ENCODE measurements at places on chromosomes 6 and 20. TPM values are rescaled to one million over a fixed set of nuclear protein-coding genes. Genes with fewer than 3 reads are reported as not detected.

DNA sequence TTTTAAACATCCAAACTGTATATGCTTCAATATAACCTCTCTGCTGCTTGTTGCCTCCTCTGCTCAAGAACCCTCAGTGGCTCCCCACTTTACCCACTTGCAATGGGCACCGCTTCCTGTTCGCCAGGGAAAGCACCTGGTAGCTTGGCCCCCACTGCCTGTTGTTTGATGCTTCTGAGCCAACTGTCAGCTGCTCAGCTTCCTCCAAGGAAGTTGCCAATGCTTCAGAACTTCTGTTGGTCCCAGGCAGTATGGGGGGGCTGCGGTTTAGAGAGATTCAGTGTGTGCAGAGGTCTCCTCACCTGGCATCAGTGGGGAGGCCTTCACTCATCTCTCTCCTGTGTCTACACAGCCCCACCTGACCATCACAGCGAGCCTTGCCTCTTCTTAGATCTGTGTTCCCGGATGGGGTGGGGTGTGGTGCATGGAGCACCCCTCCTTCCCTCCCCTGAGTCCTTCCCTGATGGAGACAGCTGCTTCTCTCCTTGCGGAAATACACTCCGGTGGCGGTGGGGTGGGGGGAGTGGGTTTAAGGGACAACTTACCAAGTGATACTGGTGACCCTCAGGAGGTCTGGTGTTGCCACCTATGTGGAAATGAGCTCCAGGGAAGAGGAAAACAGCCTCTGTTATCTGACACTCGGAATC lies 308.1 kb downstream of the CDH26 start:
- DNase-seq, result no peak

NOX3 gene
- total RNA-seq, result not detected

NKX2-2 gene
- total RNA-seq, result not detected

RNF144B gene
- total RNA-seq, result 2.1 TPM

- DNase-seq, result peak; percentile 43
Observed at GRCh38 chr20:37192137-37192854, 12.9 kb upstream of the MROH8 start.

DNA sequence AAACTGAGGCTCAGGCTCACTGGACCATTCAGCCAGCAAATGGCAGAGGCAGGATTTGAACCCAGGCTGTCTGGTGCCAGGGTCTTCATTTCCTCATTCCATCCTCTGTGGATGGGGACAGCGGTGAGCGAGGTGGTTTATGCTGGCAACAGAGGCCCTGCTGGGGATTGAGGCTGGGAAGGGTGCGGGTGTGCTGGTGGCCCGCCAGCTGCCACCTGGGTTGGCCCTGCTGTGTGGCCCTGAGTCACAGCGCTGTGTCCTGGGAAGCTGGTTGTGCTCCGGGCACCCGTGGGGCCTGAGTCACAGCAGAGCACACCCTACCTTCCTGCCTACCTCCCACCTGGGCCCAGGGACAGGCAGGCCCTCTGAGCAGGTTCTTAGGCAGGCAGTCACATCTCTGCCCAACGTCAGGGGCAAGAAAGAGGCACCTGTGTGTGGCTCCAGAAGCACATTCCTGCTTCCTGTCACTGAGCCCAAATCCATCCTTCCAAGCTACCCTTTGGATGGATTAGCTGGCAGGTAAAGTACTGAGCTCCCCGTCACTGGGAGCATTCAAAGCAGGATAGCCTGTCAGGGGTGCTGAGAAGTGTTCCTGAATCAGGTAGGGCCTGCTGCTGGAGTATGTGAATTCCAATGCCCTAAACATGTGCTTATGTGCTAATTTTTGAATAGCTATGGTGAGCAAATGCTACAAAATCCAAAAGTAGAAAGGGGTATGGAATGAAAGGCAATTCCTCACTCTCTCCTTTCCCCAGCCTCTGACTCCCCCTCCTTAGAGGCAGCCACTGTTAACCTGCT lies 53.9 kb downstream of the CEBPB start:
- DNase-seq, result peak; percentile 38

DNA sequence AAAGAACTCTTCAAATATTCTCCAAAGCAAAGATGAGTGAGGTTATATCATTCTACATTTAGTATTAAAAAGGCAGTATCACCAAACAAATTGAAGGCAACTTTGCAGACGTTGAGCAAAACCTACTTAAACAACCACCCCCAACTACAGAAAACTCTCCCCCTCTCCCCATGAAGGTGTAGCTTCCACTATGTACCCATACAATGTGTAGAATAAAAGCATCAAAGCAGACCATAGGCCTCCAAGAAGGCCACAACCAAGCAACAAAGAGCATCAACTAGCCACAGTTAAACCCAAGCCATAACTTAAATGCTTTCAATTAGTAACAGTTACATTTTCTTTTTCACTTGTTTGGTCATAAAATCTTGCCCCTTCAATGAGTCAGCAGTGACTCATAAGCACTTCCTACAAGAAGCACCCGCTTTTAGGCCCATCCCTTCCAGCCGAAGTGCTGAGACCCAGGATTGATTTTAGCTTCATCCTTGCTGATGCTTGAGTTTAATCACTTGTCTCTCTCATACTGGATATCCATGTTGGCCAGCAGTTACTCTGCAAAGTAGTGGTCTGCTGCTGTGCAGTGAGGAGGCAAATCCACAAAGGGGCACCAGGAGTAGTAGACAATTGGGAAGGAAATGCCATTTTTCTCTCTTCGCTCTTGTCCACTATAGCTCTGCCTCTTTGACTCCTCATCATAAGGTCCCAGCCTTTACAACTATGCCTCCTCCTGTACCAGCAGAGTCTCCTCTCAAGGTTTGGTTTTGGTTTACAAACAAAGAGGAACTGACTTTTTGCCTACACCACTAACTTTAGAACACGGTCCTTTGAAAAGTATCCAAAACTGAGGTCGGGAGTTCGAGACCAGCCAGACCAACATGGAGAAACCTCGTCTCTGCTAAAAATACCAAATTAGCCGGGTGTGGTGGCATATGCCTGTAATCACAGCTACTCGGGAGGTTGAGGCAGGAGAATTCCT lies 8.4 kb upstream of the NUP153 start:
- peak; percentile 74 for DNase-seq

ESR1 gene
- total RNA-seq, result 0.17 TPM

DNA sequence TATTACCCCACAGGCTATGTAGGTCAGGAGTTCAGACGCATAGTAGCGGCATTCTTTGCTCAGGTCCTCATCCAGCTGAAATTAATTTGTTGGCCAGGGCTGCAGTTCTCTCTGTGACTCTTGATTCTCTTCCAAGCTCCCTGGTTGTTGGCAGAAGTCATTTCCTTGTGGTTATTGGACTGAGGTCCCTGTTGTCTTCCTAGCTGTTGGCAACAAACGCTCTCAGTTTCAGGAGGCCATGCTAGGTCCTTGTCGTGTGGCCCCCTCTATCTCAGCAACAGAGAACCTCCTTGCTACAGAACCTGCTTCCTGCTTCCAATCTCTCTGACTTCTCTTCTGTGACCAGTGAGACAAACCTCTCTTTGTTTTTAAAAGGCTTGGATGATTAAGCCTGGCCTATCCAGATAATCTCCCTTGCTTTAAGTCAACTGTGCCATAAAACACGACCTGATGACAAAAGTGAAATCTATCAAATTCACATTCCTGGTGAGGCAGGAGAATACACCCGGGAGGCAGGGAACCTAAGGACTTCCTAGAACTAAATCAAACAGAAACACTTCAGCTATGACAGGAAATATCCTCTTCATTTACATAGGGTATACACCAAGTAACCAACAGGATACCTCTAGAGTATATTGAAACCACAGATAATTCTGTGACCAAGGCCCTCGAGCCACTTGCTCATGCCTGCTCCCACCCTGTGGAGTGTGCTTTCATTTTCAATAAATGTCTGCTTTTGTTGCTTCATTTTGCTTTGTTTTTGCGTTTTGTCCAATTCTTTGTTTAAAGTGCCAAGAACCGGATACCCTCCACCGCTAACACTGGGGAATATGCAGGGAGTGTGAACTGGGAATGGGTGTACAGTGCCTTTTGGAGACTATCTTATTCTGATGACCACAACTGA lies 196.0 kb downstream of the BTBD3 start:
- DNase-seq, result no peak

BAK1 gene
- total RNA-seq, result 18.9 TPM

DNA sequence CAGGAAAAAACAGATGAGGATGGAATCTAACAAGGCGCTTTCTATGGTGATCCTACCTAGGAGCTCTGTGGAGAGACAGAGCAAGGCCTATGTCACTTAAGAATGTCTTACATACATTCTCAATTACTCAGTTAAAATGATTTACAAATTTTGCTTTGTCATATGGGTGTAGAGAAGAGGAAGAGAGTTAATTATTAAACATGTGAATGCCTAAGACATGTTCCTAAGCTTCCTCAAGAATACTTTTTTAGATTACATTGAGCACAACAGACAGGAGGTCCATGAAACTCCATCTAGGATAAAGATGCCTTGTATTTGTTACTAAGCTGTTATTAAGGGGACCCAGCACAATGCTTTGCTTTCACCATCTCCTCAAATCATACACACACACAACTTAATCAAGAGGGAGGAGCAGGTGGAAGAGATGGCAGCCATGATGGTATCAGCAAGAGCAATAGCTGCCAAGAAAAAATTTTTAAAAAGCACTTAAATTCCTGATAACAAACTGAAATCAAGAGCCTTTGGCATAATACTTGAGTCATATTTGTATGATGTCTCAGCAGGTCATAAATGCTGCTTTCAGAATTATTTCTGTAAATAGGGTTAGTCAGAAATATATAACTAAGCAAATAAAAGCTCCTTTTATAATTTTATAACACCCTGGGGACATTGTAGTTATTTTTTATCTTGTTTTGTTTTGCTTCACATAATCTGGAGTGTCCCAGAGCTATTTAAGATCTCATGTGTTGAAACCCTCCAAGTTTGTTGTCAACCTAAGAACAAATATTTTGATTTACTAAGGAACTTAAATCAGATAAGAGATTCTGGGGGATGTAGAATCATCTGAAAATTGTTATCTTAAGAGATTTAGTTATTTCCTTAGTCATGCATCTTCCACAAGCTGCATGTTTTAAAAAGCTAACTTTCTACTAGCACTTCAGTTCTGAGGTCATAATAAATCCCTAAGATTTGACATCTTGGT lies 70.0 kb upstream of the CD2AP start:
- DNase-seq, result no peak

DNA sequence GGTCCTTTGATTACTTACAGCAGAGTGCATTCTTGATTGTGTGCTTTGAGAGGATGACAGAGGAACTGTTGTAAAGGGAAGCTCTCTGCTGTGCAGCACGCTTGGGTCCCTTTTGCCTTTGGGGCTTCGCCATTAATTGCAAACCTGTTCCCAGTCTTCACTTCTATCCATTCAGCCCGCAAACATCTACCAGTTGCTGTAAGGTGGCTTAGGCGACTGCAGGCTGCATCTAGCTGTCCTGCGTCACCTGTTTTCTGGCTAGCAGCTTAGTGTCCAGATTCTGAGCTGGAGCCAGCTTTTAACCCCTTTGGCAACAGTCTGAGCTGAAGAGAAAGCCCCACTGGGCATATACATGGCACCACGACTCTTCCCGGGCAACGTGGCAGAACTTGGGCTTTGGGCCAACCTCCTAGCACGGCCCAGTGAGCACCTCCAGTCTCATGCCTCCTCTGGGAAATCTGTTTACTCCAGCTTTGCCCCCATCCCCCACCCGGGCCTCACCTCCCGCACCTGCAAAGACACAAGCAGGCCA lies 2.5 kb upstream of the FASTKD5 start:
- no peak for DNase-seq

REV3L gene
- total RNA-seq, result 12.8 TPM

DNA sequence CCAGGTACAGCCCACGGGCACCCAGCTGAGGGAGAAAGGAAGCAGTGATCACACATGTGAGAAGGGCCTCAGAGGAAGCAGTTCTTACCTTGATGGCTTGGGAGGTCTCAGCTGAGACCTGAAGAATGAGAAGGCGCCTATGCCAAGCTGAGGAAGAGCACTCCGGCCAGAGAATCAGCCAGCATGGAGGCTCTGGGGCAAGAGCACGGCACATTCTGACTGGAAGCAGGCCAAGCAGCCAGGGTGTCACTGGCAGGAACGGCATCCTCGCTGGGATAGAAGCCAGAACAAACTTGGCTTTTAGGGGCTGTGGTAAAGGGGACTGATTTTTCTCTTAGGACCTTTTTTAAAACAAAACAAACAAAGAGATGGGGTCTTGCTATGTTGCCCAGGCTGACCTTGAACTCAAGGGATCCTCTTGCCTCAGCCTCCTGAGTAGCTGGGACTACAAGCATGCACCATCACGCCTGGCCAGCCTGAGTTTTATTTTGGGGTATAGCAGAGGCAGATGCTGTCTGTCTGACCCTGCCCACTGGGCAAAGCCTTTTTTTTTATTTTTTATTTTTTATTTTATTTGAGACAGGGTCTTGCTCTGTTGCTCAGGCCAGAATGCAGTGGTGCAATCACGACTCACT lies 17.6 kb downstream of the GHRH start:
- no peak for DNase-seq

DNA sequence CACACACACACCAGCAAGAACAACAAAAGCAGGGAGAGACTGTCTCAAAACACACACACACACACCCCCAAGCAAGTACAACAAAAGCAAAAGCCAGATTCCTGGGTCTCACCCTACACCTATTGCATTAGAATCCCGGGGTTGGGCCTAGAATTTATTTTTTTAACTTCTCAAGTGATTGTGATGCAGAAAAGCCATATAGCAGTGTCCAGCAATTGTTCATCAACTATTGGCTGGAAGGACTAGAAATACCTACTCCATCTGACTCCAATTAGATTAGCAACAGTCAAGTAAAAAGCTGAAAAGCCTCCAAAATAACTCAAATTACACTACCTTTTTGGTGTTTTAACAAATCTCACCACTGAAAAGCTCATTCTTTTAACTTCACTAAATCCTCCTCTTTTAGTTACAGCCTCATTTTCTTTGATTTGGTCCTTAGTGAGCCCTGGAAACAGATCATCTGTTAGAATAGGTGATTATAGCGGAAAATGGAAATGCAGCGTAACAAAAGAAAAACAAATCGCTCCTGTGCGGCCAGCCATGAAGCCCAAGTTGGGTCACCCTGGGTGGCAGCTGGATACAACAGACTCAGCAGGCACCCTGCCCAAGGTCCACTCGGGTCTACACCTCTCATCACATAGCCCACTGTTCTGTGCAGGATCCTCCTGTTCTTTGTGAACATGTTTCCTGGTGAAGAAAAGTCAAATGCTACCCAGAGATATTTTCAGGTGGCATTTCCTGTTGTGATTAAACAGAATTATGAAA lies 38.7 kb downstream of the STAU1 start:
- no peak for DNase-seq

SIRPB2 gene
- total RNA-seq, result not detected

GRCh38 chr6:120954111-120954510 lies 380.2 kb downstream of the TBC1D32 start:
- DNase-seq, result no peak

DNA sequence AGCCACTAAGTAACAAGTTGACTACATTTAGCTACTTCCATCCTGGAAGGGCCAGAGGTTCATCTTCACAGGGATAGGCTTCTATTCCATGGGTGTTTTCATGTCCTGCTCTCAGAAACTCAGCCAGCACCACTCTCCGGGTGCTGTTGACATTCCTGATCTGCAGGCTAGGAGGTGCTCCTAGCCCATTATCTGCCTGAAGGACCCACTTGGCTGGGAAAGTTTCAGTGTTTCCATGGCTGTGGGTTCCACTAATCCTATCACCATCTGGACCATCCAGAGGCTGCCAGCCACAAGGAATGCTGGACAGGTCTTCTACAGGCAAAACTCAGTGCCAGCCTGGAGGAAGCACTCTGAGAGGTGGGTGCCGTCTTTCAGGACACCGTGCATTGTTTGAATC lies 45.2 kb downstream of the HLA-G start:
- no peak for DNase-seq

LRRC73 gene
- total RNA-seq, result 1.2 TPM
